ENCODE measurements at places on chromosomes 6 and 20.

- no peak for DNase-seq
Measured at GRCh38 chr6:169388395-169389166, 134.9 kb upstream of the THBS2 start.

GRCh38 chr6:33590531-33591198 lies 10.6 kb upstream of the BAK1 start:
- DNase-seq, result no peak

DNA sequence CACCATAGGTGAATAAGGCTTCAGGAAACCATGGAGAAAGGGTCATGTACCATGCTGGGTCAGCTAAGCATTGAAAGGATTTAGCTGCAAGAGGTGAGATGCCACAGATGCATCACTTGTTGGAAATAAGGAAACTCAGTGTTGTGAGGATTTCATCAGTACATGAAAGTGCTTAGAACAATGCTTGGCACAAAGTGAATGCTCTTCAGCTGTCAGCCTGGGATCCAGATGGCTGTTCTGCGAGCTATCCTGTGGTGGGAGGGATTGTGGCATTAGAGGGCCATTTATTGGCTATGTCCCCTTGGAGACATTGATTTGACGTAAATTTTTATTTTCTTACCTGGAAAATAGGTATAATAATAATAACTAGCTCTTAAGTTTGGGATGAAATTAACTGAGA lies 53.0 kb downstream of the ELOVL2 start:
- no peak for DNase-seq

GRCh38 chr6:81451787-81452186 lies 300.7 kb downstream of the TENT5A start:
- peak; percentile 6 for DNase-seq

DNA sequence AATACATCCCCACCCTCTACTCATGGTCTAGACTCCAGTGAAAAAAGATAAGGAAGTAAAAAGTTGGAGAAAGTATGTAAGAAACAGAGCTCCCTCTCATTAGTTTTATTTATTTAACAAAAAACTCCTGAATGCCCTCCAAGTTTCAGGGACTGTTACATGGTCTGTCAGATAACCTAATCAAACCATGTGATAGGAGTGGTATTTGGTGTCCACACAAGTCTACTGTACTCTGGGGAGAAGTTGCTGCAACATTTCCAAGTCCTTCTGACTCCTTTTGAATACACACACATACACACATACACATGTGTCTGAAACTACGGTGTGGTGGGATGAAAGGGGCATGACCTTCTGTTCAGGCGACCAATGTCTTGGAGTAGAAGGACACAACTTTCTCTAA lies 320.0 kb downstream of the ADGRG6 start:
- DNase-seq, result no peak

- no peak for DNase-seq
Measured at GRCh38 chr6:144341831-144342527, 56.8 kb downstream of the UTRN start.

DNA sequence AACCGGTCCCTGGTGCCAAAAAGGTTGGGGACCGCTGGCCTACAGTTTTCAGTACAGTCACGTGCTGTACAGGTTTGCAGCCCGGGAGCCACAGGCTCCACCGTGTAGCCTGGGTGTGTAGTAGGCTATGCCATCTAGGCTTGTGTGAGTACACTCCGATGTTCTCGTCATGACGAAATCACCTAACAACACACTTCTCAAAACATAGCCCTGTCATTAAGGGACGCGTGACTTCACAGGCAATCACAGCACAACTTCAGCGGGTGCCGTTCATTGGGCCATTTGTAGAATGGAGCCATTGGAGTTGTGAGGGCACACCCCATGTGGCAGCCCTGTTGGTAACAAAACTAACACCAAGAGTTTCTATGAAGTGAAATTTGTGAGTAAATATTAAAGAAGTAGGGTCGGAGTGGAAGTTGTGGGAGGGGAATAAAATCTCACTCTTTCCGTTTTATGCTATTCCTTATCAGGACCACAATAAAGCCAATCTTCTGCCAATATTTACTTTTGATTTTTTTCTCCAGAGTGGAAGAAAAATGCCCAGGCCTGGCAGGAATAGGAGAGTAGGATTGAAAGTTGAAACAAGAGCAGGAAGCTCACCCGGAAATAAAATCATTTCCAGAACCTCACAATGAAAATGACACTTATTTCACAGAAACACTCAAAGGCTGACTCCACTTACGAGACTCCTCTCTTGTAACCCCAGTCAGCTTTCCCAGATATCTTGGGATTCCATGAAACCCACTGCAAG lies 63.7 kb upstream of the PTPN1 start:
- no peak for DNase-seq

DNA sequence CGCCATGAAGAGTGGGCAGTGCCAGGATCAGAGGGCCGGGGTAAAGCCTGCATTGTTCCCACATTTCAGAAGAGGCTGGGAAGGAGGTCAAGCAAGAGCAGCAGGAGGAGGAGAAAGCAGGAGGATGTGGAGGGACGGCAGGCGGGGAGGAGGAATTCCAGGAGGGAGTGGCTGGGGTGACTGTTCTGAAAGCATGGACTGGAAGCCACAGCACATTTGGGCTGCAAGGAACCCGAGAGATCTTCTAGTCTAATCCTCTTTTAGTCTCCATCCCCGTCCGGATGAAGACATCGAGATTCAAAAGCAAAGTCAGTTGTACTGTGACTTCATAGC lies 76.9 kb downstream of the FAM50B start:
- DNase-seq, result no peak

DNA sequence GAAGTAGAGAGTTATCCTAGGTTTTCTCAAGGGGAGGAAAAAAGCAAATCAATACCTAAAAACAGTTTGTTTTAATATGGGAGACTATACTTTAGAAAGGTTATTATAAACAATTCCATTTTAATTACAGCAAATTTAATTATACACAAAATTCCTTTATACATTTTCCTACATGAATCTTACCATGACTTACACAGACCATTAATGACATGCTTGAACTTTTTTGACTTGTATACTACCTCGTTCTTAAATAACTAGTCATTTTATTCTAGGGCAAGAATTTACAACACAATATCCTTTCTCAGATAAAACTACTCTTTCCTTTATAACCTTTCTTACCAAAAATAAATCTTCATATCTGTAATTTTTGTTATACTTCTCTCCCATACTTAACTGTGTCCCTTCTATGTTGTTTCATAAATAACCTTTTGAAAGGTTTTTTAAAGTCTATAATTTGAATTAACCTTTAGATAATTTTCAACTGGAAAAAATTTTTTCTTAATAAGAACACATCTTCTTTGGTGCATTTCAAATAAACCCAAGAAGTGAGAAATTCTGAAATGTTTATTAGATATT lies 729.4 kb downstream of the TENT5A start:
- no peak for DNase-seq

DNA sequence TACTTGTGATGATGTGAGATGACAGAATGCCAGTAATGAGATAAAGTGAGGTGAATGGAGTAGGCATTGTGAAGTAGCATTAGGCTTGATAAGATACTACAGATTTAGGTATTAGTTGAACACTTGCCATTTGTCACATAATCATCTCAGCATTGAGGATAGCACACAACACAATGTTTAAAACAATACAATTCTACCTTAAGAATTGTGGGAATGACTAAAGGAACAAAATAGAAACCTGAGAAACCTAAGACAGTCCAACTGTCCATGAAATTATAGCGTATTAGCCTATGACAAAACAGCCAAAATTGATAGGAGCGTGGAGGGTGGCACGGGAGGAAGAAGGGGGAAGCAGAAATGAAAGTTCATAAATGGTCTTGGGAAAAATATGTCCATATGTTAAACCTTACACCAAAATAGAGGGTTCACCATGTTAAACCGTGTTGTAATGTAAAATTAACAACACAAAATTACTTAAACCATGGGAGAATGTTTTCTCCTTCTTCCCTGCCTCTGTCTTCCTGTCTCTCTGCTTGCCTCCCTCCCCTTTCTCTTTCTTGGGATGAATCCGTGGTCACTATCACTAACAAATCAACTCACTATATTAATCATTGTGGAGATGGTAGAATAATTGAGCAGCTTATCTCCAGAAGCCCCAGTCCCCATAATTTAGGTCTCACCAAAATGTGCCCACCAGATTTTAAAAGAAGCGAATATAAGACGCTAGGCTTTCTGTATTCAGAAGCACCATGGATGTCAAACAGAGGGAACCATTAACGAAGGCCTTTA lies 33.0 kb upstream of the HFE start:
- no peak for DNase-seq

DNA sequence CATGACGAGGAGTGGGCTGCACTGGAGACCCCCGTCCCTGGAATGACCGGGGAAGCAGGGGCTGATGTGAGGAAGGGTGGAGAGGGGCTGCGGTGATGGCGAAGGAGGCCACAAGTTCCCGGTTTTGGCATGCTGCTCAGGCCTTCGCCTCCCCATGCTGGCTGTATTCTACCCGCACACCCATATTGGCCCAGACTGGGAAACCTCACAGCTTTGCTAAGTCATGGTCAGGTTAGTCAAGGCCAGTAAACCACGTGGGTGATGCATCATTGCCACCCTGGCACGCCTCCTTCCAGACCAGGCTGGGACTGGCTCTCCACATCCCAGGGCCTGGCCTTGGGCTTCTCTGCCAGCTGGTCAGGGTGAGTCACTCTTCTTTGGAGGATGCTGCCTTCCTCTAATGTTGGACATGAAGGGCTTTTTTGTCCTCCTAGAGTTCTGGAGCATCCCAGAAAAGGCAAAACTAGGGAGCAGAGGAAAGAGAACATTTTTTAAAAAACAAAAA lies 53.8 kb downstream of the PCNA start:
- DNase-seq, result no peak

DNA sequence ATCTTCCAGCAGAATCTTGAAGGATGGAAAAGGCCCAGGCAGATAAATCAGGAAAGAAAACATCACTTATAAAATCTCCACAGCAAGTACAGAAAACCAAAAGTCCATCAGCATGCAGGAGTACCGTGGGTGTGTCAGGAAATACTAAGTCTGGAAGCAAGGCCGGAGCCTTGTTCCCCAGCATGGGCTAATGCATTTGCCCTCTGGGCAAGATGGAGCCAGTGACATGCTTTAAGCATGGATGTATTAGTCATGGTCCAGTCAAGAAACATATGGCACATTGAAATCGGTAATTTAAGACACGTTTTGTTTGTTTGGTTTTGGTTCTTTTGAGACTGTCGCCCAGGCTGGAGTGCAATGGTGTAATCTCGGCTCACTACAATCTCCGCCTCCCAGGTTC lies 506.0 kb upstream of the JARID2 start:
- no peak for DNase-seq

DNA sequence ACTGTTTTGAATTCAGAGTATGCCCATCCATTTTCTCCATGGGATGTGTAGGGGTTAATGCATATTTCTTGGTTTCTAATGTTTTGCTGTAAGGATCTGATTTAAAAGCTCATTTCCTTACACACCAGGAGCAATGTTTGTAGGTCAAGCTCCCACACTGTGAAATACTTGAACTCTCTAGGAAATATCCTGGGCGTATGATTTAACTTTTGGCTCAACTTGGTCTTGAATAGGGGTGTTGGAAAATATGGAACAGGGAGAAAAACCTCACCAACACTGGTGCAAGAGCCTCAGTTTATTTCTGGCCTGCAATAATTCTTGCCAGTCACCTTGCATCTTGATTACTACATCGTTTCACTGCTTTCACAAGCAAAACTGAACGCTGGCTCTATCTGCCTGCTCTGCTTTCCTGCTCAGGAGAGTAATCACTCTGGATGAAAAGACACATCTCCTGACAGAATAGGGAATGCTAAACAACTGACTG lies 25.1 kb upstream of the RFPL4B start:
- DNase-seq, result no peak

DNA sequence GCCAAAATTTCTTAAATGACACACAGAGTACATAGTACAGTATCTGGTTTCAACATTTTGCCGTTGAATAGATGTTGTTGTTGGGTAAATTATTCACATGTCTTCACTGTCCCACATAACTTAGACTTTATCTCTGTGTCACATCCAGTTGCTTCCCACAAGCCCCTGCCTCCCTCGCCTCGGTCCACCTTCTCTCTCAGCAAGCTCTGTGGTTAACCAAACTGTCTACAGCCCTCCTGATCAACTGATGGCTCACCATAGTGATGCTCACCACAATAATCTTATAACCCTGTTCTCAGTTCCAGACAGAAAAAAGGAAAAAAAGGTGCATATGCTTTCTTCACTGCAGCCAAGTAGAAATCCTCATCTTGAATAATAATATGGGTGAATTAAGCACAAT lies 23.0 kb downstream of the IL17F start:
- no peak for DNase-seq

GRCh38 chr20:39986173-39986904 lies 702.7 kb downstream of the MAFB start:
- no peak for DNase-seq

DNA sequence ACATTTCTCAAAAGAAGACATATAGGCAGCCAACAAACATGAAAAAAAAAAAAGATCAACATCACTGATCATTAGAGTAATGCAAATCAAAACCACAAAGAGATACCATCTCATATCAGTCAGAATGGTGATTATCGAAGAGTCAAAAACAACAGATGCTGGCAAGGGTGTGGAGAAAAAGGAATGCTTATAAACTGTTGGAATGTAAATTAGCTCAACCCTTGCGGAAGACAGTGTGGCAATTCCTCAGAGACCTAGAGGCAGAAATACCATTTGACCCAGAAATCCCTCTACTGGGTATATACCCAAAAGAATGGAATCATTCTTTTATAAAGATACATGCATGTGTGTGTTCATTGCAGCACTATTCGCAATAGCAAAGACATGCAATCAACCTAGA lies 303.8 kb upstream of the THEMIS start:
- no peak for DNase-seq

DNA sequence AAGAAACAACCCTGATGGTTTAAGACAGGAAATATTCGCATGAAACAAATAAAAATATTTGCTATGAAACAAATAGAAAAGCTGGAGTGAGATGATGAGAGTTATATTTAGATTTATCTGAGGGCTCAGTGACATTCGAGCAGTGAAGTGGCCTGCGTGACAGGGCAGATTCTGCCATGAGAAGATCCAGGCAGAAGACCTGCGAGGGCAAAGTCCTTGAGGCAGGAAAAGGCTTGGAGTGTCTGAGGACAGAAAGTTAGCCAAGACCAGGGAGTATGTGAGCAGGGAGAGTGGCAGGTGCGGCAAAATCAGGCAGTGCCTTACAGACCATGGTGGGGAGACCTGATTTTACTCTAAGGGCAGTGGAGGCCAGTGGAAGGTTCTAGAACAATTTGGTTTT lies 66.9 kb upstream of the RIN2 start:
- DNase-seq, result no peak
